ENCODE measurements at places on chromosomes 16 and 17.

DNA sequence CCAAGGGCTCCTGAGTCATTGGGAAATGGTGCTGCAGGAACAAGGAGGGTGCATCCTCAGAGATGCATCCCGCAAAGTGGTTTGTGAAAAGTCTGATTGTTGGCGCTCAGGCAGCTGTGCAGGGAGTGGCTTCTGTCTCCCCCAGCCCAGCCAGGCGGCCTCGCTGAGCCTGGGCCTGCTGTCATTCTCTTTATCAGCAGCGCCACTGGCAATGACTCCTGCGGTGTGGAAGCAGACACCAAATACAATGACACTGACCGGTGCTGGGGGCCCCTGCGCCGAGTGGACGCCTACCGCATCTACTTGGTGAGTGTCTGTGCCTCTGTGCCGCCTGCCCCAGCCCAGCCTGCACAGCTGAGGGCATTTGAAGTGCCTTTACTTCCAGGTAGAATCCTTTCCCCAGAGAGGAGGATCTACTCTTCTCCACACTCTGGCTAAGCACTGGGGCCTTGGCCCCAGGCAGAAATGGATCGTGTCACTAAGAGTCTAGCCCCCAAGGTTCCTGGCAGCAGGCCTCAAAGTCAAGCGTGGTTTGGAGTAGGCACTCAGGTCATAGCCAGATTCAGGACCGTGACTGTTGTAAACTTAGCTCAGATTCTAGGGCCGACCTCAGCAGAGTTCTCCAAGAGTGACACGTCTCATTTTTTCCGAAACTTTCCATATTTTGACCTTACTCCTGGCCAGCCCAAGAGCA lies 19.3 kb upstream of the NAT9 start:
- DNase-seq: no peak

DNA sequence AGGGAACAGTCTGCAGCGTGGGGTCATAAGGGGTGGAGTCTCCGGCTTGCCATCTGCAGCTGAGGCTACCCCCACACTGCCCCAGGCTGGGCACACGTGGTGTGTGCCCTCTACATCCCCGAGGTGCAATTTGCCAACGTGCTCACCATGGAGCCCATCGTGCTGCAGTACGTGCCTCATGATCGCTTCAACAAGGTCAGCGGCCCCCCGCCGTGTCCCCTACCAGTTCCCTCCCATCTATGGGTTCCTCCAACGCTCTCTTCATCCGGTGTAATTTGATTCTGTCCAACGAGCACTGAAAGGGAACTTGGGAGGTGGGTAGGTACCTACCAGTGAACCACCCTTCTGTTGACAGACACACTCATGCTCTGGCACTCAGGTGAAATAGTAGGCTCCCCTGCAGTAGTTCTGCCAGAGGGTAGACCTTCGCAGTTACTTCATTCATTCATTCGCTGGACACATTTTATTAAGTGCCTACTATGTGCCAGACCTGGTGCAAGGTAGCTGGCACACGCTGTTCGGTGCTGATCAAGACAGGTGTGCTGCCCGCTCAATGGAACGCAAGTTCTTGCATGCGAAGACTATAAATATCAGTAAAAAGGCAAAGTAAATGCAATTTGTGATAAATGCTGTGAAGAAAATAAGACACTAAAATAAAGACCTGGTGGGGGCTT lies 2.7 kb downstream of the MLLT6 start:
- DNase-seq: no peak

DNA sequence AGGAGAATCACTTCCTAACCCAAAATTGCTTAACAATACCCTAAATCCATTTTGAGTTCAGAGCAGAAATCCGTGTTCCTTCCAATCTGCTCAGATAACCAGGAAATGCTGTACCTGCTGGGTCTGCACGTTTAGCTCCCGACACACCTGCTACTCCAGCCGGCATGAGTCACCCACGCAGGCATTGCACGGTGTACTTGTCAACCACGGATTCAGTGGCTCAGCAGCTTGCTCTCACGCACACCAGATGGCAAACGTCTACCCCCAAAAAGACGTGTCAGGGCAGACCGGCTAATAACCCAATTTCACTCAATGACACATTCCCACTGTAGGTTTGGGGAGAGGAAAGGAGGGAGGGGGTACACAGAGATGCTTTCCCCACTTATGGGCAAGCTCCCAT lies 468.1 kb downstream of the SOX9 start:
- DNase-seq: no peak

- no peak for DNase-seq
Observed at GRCh38 chr17:74427048-74427762, 4.7 kb upstream of the GPRC5C start.

DNA sequence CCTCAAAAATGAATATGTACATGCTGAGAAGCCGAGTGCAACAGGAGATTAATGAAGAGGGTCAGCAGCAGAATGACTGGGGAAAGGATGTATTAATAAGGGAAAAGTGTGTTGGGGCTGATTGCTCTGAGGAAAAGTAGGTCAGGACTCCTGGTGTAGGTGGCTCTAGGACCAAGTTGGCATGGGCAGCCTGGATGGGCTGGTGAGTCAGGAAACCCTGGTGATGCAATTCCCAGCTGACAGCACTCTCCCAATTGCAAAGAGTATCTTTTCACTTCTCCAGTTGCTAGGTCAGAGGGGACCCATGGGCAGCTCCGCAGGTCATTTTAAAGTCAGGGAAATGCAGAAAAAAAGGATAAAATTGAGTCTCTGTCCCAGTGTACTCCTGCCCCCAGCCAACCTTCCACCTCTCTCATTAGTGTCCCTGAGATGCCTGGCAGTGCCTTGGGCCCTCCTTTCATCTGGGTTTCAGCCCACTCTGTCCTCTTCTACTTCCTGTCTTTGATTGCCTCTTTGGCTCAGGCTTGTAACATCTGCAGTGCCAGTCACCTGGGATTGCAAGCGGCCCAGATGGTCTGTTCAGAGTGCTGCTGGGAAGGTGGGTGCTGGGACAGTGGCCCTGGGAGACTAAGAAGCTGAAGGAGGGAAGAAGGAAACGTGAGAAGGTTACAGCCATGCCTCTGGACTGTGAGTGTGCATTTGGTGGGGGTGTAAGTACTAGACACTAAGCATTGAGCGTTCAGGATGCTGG lies 2177.2 kb downstream of the TP53TG3F start:
- DNase-seq: no peak

DNA sequence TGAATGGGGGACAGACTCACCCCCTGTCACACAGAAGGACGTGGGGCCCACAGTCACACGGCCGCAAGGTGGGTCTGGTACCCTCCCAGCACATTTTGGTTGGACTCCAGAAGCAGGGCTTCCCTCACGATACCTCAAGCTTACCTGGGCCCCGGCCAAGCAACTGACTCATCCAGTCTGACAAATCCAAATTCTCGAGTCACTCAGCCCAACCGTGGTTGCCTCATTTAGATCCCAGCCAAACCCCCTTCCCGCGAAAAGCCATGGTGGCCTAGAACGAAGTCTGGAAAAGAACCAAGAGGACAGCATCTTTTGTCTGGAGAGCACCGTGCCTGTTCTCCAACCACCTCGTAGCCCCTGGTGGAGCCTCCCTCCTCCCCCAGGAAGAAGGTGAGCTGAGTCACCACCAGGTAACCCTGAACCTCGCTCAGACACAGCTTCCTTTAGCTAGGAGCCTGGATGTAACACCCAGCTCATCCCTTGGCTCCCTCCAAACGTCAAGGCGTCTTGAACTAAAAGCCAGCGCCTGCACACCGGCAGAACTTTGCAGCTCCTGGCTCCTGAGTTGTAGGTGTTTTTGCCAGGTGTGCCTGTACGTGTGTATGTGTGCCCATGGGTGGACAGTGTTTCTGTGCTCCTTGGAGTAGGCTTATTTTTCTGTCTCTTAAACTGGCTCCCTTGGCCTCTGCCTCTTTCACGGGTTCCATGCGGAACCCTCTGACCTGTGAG lies 78.9 kb downstream of the CMIP start:
- DNase-seq: no peak

DNA sequence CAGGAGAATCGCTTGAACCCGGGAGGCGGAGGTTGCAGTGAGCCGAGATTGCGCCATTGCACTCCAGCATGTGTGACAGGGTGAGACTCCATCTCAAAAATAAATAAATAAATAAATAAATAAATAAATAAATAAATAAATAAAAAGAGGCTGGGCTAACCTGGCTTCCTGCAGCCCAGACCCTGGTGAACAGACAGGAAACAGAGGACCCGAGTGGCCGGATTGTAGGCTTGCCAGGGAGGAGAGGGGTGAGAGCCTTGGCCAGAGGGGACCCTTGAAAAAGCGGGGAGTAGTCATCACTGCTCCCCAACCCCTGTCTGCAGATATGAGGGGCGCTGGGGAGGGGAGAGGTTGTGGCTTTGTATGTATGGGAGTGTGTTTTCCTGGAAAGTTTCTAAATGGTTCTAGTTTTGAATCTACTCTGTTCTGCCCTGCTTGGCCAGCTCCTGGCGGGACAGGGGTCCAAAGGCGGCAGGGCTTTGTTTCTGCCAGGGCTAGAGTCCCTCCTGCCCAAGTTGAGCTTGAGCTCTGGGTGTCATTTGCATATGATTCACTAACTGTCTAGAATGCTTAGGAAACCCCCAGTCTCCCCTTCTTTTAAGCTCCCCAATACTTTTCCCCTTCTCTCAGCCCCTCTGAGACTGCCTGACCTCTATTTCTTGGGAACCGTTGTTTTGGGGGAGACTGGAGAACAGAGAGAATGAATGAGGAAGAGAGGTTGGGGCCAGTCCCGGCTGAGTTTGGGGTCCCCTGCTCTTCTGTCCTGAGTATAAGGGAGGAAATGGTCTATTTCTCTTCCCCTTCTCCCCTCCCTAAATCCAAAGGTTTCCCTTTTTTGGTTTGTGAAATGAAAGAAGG lies 16.4 kb downstream of the RARA start:
- DNase-seq: no peak

GRCh38 chr17:64152428-64153125 lies 22.6 kb upstream of the ERN1 start:
- no peak for DNase-seq

- no peak for DNase-seq
Observed at GRCh38 chr16:66002601-66003000, 363.9 kb upstream of the CDH5 start.

DNA sequence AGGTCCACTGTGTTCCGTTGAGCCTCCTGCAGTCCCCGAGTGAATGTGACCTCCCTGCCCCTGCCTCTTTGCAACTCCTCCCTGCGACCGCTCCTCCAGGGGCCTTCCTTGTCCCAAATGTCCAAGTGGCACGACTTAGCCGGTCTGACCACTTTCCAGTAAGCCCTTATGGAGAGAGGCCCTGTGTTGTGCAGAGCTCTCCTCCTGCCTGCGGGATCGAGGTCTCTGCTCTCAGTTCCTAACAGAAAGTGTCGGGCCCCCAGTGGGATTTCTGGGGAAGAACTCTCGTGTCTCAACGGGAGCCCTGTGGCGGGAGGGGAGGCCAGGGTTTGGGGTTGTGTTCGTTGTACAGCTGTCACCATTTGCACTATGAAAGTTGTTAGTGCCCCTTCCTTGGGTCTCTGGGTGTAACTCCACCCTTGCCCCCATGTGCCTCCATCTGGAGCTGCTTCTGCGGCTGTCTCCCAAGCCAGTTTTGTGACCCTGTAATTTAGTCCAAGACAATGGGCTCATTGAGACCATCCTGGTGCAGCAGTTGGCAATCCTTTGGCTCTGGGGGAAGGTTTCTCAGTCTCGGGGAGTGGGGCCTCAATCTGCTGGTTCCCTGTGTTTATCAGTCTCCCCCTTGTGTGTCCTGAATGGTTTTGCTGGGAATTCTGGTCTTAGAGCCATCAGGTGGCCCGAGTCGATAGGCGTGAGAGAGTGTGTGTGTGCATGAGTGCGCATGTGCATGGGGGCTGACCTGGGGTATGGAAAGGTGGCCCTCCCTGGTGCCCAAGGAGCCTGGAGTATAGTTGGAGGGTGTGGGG lies 234.5 kb downstream of the SEC14L1 start:
- no peak for DNase-seq

- DNase-seq: no peak
Observed at GRCh38 chr16:55811811-55812210, 21.1 kb downstream of the CES1 start.

- no peak for DNase-seq
Observed at GRCh38 chr17:65191811-65192740, 54.9 kb downstream of the RGS9 start.

- DNase-seq: no peak
Observed at GRCh38 chr16:88961011-88961410, 16.0 kb downstream of the CBFA2T3 start.

DNA sequence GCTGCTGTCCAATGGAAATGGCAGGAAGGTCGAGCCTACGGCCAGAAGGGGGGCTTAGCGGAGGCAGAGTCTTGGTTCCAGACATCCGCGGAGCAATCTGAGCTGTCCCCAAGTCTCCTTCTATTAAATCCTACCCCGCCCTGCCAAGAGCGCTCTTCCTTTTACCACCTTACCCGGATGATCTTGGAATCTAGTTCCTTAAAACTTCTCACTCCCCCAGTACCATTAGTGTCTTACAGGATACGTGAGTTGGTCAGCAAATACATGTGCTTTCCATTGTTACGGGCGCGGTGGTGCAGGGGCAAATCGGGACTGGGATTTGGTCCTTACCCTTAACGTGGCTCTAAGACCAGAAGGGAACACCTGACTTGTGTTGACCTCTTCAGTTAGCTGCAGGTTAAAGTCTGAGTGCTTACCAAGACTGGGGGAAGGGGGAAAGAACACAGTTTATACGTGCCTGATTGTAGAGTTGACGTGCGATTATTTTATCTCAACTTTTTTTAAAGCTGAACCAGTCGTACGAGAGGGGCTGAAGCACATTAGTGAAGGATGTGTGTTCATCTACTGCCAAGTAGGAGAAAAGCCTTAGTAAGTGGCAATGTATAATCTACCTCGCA lies 495 bp downstream of the TXNDC17 start:
- DNase-seq: no peak

GRCh38 chr17:67278363-67278762 lies 33.4 kb upstream of the HELZ start:
- DNase-seq: no peak

- DNase-seq: no peak
Observed at GRCh38 chr17:80703142-80703478, 158.5 kb downstream of the RPTOR start.

- DNase-seq: no peak
Observed at GRCh38 chr17:72812823-72813222, 279.7 kb downstream of the SLC39A11 start.

GRCh38 chr17:80546267-80546666 lies 1.6 kb downstream of the RPTOR start:
- DNase-seq: no peak

GRCh38 chr17:51597345-51597744 lies 337.0 kb downstream of the UTP18 start:
- no peak for DNase-seq
